ENCODE measurements at places on chromosomes 4 and X. TPM values are rescaled to one million over a fixed set of nuclear protein-coding genes. Genes with fewer than 3 reads are reported as not detected.

DNA sequence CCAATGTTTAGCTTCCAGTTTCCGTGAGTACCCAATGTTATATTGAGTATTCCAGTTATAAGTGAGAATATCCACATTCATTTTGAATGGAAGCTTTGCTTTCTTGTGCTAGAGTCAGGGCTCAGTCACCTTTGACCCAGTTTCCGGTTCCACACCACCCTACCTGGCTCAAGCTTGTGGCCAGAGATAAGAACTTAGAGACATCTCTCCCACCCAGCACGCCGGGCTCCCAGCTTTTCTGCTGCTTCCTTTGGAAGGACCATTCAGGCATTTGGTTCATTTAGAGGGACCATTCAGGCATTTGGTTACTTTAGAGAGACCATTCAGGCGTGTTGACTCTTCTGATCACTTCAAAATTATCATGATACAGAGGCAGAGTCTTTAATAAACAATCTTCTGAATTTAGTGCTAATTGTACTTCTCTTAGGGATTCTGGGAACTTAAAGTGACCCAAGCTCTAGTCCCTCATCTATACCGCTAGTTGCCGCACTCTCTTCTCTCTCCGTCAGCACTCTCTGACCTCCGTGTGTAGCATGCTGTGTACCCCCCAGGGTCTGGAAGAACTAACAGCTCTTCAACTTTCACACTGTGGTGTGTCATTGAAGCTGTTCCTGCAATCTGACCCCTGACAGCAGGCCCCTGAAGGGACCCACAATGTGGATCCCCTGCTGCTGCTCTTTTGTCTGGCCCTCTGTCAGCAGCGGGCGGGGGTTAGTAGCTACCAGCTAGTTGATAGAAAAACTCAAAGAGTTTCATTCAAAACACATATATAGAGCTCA is 943.1 kb downstream of the ARAP2 start:
- DNase-seq: no peak

DNA sequence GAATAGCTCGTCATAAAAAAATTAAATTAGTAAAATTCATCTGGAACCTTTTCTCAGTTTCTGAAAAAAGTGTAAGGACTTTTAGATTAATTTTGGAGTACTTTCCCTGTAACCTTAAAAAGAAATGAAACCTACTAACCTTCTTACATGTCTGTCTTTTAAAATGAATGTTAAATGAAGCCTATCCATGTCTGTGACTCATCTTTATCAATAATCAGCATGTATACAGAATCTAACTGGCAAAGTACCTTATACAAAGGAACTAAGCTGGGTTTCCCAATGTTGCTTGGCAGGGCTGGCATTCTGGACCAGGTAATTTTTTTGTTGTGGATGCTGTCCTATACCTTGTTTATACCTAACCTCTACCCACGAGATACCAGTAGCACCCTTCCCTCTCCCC is 13.6 kb downstream of the FBXW7 start:
- DNase-seq: no peak

- no peak for DNase-seq
These were observed 26.5 kb downstream of the BOD1L1 start for GRCh38 chr4:13601048-13601447.

DNA sequence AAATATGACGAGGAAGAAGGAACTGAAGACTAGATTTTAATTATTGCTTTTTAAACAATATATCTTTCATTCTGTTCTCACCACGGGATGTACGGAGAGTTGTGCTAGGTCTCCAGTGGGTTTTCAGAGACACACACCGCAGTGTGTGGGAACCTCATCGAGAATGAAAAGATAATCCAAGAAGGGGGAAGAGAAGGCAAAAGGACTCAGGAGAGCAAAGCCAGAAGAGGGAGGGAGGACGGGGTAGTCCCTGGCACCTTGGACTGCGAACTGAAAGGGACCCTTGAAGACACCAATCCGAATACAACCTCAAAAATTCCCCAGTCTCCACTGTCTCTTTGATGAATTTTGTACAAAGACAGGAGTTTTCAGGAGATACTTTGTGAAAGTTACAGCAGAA is 932 bp upstream of the LEF1 start:
- no peak for DNase-seq

- no peak for DNase-seq
These were observed 45.2 kb upstream of the WDR1 start for GRCh38 chr4:10161840-10162239.

GRCh38 chrX:2817036-2817435 is 11.7 kb upstream of the GYG2 start:
- no peak for DNase-seq

DNA sequence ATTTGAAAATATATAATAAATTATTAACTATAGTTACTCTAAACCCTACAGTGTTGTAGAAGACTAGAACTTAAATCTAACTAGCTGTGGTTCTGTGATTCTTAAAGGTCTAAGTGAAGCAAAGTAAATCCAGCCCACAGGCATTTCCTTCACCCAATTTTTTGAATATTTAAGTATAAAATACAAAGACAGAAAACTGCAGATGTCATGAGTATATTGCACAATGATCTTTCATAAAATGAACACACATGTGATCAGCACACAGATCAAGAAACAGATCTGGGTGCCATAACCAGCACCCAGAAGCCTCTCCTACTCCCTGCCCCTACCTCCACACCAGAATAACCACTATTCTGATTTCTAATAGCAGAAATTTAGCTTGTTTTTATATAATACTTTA is 82.9 kb downstream of the CAMK2D start:
- no peak for DNase-seq

- DNase-seq: no peak
These were observed 287.2 kb downstream of the DTHD1 start for GRCh38 chr4:36568575-36568974.

DNA sequence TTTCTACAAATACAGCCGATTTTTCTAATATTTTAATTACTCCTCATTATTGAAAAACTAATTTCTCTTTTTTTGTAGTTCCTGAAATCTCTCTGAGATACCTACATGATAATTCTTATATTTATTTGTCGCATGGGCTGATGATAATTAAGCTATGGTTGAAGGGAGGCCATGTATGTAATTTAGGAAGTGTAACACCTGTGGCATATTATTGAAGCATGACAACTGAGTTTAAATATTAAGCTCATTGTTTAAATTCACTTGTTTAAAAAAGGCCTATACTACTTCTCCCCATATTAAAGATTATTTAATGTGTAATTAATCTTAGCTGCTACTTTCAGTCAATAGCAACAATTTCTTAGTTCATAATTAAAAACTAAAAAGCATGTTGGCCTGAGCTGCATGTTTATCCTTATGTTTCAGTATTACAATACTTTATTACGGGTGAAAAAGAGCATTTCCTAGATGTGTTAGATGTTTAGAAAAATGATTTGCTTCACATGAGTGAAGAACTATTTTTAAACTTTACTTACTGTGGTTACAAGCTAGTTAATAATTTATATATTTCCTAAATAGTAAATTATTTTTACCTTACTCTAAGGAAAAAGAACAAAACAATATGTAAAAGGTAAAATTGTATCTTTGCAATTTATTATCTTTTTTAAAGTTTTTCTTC is 122.4 kb downstream of the RAP1GDS1 start:
- DNase-seq: no peak

DNA sequence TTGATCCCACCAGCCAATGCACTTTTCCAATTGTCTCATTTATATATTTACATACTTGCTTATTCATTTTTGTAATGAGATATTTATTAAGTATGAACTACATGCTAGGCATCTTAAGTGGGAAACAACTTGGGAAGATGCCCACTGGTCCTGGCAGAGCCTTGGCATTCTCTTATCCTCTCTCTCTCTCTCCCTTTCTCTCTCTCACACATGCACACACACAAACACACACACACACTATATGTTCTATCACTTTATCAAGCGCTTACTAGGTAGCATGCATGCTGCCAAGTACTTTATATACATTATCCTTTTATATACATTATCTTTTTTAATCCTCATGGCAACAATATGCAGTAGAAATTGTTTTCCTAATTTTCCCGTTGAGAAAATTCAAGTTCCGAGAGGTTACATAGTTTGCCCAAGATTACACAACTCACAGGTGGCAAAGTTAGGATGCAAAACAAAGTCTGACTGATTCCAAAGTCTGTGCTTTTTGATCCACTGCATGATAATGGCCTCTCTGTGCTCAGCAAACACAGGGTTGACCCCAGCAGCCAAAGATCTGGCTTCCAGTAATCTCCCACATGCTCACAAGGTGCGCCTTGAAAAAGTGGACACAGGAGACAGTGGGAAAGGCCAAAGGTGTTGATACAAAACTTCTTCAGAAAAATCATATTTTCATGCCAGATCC is 173.1 kb upstream of the KLF3 start:
- no peak for DNase-seq

DNA sequence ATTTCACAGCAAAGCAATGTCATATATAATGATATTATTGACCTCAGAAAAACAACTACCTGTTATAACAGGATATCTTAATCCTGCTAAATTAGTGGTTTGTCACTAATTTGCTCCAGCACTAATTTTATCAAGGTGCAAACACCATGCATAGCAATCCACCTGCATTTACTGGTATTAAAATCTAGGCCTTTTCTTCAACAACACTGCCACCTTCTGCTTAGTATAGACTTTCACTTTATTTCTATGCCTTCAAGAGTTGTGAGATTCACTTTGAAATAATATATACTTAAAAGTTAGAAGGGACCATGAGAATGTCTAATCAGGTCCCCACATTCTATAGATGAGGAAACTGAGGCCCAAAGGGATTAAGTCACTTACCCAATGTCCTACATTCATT is 82.1 kb upstream of the IQCM start:
- DNase-seq: no peak

DNA sequence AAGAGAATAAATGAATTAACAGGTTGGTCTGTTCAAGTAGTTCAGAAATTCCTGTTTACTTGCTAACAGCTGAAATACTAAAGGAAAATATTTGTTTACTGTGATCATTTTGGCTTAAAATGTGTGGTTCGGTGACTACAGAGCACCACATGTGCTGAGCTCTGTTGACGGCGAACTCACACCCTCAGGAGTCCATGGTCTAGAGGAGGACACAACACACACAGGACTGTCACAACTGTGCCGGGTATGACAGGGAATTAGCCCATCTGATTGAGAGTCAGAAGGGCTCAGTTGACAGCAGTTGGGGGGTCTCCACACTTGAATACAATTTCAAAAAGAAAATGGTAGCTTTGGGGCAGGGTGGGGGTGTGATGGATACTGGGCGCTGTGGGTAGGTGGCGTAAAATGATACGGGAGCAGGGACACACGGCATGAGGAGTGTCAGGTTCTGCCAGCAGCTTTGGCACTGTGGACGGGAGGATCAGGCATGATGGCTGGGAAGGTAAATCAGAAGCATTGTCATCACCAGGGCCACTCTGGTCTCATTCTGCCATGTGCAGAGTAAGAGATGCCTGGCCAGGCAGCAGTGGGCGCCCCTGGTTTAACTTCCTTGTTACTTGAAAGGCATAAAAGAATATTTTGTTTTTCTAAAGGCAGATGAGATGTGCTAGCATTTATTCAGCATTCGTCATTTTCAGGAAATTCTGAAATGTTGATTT is 33.3 kb downstream of the CLDN22 start:
- no peak for DNase-seq

DNA sequence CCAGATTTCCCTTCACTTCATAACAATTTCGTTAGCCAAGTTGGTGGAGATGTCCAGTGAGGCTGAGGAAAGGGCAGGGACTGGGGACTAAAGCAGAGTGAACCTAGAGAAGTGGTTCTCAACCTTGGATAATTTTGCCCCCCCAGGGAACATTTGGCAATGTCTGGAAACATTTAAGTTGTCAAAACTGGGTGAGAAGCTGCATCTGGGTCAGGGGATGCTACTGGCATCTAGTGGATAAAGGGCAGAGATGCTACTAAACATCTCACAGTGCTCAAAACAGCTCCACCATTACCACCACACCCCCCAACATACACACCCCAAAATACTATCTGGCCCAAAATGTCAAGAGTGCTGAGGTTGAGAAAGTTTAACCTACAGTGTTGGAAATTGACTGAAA is 32.0 kb upstream of the FGF16 start:
- DNase-seq: no peak

DNA sequence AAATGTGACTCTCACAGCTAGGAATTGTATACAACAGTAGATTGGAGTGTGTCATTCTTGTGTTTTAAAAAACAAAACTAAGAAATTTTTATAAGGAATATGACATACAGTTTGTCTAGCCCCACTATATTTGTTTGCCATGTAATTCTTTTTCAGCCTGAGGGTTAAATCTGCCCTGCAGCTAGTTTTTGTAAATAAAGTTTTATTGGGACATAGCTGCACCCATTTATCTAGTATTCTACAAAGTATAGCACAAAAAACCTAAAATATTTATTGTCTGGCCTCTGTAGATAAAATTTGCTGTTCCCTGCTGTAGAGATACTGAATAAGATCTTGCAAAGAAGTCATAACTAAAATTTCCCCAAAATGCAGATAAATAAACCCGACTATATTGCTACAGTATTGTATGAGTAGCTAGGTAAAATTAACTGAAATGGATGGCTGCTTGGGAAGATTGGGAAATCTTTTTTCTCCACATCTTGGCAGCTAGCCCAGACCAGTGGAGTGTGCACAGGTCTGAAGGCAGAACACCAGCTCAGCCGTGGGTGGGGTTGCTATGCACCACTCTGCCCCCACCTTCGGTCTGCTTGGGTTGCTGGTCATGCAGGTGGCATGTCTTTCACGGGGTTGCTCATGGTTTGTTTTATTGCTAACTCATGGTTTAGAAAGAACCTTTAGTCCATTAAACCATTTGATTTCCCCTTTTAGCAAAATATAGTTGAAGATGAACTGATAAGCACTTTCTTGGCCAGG is 127.9 kb downstream of the KLHL8 start:
- DNase-seq: no peak

DNA sequence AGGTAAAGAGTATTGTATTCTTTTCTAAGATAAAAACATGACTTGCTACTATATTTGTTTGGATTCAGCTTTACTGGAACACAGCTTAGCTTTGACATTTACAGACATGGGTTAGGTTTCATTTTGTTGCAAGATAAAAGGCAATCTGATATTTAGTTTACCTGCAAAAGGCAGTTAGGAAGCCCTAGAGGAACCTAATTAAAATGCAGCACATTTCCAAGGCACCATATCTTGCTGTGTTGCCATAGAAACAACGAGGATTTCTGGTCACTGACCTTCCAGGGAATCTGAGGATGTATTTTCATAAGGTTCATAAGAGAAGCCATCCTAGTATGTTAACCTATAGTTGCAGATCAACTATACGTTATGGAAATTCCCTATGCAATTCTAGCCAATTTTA is 116.0 kb downstream of the SNCA start:
- DNase-seq: no peak

The CT83 gene
- polyA plus RNA-seq: not detected

The UGT2B15 gene
- polyA plus RNA-seq: 0.09 TPM

The PNCK gene
- 9.2 TPM for polyA plus RNA-seq

The DDX53 gene
- polyA plus RNA-seq: not detected

The NKX3-2 gene
- 0.06 TPM for polyA plus RNA-seq

The CXCL10 gene
- polyA plus RNA-seq: 1.1 TPM

The UCP1 gene
- polyA plus RNA-seq: not detected

The TMSB15C gene
- 17.1 TPM for polyA plus RNA-seq

The MUC7 gene
- polyA plus RNA-seq: 0.24 TPM

The BMX gene
- polyA plus RNA-seq: 0.50 TPM

The NAT8L gene
- 4.6 TPM for polyA plus RNA-seq

Measured in left renal pelvis (tissue), 4 donors.